ENCODE measurements at places on chromosomes 5 and 9. TPM values are rescaled to one million over a fixed set of nuclear protein-coding genes. Genes with fewer than 3 reads are reported as not detected.

The SPATA31C1 gene
- not detected for total RNA-seq

The SPINK6 gene
- total RNA-seq, result not detected

The PCYOX1L gene
- total RNA-seq, result 11.7 TPM

The NUTM2F gene
- not detected for total RNA-seq

The TEX48 gene
- not detected for total RNA-seq
